Activated T-helper 1 cell treated with anti-CD3 and anti-CD28 coated beads, Interleukin-12 subunit alpha, Interleukin-12 subunit beta, Interleukin-2, Interleukin-4 antibody, amounts not matched to agents 30 ng/mL and 10 ng/mL and 1 ng/mL, durations not matched to agents 14 hours and 24 hours and 36 hours (primary cell): ENCODE measurements at places on chromosomes 11 and 22.

- DNase-seq, result no peak
Measured at GRCh38 chr11:2701230-2701629, 1.4 kb upstream of the KCNQ1OT1 start.

DNA sequence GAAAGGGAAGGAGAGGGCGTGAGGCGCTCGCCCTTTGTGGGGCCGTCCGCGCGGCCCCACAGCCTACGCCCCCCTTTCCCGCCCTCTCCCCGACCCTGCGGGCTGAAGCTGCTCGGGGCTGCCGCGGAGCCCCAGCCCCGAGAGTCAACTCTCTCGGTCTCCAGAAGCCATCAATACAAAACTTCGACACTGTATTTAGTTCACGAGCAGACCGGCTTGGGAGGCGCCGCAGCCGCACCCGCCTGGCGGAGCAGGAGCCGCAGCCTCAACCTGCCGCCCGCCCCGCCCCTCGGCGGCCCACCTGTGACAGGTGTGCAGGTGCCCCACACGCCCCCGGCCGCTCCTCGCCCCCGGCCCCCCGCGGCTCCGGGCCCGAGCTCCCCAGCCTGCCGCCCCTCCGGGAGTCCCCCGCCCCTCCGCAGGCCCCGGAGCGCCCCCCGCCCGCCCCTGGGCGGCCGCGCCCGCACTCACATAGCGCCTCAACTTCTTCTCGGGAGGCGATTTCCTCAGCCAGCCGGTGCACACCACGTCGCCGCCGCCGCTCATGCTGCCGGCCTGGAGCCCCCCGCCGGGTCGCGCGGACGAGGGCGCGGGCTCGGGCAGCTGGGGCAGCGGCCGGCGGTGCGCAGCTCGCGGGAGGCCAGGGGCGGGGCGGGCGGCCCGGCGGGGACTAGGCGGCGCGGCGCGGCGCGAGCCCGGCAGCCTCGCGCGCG, at the start of gene GAB2:
Gene GAB2, minus strand, starts transcription at position 646 of the 713 bp plus-strand sequence. Its CDS starts 100 bp downstream, at position 546.
- no peak for DNase-seq

GRCh38 chr11:33347490-33348125, 90.4 kb downstream of the HIPK3 start:
- no peak for DNase-seq

- no peak for DNase-seq
Measured at GRCh38 chr11:27194976-27195375, 154.4 kb downstream of the BBOX1 start.

DNA sequence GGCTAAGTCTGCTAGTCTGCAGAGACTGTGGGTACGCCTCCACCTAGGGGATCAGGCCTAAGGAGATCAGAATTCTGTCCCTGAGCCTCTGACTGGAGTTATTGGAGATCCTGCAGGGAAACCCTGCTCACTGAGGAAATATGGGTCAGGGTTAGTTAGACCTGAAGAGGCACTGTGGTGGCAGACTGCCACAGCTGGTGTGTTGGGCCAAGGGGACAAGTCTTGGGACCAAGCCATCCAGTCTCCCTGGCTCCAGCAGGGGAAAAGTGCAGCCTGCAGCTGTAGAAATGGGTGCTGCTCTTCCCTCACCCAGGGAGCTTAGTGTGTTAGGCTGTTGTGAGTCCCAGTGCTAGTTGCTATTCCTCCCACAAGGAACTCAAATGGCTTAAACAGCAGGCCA, 334.8 kb upstream of the LARGE1 start:
- no peak for DNase-seq

GRCh38 chr22:19988965-19989724, 27.5 kb downstream of the ARVCF start:
- no peak for DNase-seq

DNA sequence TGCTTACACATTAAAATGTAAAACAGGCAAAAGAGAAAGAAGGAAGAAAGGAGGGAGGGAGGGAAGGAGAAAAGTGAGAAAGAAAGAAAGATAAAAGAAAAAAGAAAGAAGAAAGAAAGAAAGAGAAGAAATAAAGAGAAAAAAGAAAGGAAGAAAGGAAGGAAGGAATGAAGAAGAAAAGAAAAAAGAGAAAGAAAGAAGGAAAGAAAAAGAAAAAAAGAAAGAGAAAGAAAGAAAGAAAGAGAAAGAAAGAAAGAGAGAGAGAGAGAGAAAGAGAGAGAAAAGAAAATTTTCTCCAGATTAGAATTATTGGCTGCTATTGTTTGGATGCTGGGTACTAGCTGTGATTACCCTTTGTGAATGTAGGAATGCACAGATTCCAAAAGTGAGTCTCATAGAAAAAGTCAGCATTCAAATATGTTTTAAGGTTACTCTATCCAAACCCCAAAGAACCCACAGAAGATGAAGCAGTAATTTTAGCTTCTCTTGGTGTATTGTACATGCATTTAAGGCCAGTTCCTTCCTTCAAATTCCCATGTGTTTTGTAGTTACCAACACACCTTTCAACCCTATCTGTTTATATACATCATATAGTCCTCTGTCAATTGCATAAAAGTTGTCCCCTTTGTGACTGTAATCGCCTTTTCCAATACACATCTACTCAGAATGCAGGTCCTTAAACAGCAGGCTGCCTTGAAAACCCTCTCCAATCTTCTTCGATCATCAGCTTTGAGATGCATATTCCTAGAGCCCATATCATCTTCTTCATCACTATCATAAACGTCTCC, 789 bp upstream of the FAM111A start:
- DNase-seq, result no peak
